Hippocampal formation (tissue), 2 donors: ENCODE measurements at places on chromosomes 6 and 20.

GRCh38 chr20:8124639-8125038, 7.4 kb upstream of the PLCB1 start:
- DNase-seq = no peak

- no peak for DNase-seq
Measured at GRCh38 chr6:69994251-69994650, 127.9 kb downstream of the COL19A1 start.

DNA sequence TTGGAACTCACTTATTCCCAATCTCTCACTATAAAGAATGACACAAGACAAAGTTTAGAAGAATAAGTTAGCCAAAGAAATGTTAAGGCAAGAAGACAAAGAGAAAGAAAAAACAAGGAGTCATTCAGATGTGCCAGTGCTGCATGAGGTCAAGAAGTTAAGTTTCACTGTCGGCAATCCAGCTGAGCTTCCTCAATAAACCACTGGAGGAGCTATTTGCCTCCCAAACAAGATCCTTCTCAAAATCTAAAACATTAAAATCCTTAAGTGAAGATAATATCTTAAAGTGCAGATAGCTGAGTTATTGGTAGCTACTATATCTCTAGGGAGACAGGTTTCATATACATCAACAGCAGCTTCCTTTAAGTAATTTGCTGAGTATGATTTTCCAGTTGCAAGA, 512.3 kb downstream of the HDGFL1 start:
- no peak for DNase-seq

DNA sequence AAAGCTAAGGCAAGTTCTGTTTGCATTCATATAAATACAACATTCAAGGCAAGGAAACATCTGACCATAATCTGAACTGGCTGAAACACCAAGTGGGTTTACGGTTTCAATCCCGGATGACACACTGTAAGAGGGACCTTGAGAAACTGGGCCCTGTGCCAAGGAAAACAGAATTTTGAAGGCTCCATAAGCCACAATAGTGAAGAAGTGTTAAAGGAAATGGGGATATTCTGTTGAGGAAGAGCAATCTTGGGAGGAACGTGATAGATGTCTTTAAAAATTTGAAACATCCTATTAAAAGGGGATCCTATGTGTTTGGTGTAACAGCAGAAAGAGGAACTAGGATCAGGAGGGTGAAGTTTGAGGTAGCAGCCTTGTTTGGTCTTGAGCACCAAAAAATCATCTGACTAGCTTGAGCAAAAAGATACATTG, 82.4 kb upstream of the TAB2 start:
- no peak for DNase-seq

GRCh38 chr20:49656304-49656703, 57.4 kb downstream of the B4GALT5 start:
- DNase-seq = no peak

DNA sequence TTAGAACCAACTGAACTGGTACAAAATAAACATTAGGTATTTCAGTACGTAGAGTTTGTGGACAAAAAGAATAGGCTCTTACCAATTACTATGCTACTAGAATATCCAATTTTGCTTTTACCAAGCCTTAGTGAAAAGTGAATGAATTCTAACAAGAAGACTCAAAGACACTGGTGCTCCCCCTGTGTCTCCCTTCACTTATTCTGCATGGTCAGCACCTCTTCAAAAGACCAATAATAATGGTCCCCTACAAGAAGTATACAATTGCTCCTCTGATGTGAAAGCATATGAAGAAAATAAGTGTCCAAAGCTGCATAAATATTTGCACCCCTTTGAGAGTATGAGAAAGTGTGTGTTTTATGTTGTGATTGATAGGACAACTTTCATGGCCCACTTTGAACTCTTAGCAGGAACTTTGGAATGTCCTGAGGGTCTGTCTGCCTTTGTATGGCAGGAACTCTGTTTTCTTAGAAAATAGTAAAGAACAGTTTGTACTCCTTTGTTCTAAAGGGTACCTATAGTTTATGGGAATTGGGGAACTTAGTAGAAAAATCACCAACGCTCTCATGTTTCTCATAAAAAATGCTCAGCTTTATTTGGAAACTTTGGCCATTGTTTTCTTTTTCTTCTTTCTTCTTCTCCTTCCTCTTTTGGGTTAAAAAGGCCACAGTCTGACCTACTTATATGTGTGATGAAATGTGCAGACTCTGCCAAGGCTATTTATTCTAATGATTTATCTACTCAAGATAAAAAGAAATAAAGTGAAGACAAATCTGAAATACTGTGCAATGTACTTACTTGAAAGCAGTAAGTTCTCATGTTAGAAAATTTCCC, 352.4 kb downstream of the LAMA2 start:
- no peak for DNase-seq

DNA sequence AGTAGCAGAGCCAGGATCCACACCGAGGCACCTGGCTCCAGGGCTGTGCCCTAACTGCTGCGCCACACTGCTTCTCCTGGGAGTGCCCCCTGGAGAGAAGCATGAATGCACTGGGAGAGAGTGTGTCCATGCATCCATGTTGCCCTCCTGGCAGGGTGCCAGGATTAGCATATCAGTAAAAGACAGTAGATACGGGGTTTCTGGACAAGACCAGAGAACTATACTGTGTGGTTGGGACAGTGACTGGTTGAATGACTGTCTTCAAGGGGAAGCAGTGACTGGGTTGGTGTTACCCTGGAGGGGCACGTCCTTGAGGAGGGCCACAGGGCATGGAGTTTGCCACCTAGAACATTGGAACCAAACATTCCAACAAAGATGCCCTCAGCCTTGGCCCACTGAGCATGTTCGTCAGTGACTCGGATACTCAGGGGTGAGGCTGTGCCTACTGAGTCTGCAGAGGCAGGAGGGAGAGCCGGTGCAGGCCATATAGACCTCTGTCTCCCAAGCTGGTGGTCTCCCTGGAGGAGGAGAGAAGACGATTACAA, 288.8 kb downstream of the CDC5L start:
- DNase-seq = no peak

- DNase-seq = no peak
Measured at GRCh38 chr20:33191484-33191883, 23.5 kb downstream of the BPIFA2 start.
